ENCODE measurements at places on chromosomes 7 and 10.

DNA sequence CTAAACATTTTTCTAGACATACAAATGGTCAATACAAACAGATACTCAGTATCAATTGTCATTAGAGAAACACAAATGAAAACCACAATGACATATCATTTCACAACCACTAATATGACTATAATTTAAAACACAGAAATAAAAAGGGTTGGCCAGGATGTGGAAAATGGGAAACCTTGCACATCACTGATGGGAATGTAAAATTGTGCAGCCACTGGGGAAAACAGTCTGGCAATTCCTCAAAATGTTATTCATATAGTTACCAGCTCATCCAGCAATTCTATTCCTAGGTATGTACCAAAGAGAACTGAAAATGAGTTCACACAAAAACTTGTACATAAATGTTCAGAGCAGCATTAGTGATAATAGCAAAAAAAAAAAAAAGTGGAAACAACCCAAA lies 106.1 kb upstream of the LRRTM3 start:
- no peak for DNase-seq

GRCh38 chr10:44937196-44938005 lies 22.2 kb upstream of the RASSF4 start:
- DNase-seq = no peak

DNA sequence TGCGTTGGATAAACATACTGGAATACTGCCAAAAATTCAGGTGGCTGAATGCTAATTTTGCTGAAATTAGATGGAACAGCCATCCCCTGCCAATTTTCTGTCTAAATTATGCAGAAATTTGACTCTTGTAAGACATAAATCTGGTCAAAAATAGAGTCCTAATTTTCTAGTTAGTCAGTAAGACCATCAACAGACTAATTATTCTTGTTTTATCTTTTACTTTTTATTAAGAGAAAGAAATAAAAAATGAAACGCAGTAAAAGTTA lies 110.3 kb upstream of the GATA3 start:
- DNase-seq = no peak

DNA sequence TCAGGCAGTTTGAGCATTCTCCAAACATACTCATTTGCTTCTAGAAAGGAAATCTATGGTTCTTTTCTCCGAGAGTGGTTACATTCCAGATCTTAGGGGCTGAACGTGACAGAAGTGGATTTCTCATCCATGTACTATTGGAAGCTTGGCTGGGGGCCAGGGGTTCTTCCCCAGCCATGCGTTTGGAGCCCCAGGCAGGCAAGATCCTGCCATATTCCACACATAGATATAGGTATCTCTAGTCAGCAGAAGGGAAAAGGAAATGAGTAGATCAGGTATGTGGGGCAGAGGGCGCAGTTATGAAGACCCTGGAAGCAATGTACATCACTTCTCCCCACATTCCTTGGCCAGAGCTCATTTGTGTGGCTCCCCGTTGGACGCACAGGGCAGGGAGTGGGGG lies 299.8 kb downstream of the CCDC3 start:
- DNase-seq = no peak

DNA sequence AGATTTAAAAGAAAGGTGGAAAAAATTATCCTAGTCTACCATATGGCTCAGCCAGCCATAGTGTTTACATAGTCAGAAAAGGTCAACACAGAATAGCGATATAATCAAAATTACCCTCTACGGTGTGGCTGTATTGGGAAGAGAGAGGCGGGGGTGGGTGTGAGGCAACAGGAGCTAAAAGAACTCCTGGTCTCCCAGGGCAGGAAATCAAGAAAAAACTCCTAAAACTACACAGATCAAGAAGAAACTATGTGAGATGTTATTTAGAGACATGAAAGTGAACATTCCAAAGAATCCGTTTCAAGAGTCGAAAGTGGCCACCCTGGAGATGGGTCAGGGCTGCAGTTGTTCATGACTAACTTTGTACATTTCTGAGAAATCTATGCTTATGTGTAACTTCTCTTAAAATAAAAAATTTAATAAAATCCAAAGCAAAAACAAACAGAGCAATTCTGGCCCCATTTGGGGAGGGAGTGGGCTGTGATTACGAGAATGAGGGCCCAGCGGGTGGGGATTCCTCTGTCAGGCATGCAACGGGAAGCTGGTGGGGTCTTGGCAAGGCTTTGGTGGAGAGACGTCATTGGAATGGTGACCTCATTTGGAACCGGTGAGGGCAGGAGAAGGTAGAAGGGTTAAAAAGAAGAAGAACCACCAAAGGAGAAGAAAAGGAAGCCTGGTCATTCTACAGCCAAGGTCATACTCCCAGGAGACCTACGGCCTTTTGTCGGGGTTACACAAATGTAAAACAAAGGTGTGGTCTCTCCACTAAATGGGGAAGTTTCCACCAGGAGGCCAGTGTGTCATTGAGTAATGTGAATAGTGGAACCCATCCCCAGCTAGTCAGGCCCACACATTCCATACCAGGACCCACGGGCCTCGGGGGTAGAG lies 71.2 kb upstream of the DUSP5 start:
- DNase-seq = no peak

- DNase-seq = no peak
These were observed 373.7 kb downstream of the PHTF2 start for GRCh38 chr7:78172267-78172757.

- DNase-seq = no peak
These were observed 61.6 kb downstream of the CCDC71L start for GRCh38 chr7:106599343-106599698.

GRCh38 chr7:86645225-86645608 lies 1.5 kb downstream of the GRM3 start:
- DNase-seq = no peak

DNA sequence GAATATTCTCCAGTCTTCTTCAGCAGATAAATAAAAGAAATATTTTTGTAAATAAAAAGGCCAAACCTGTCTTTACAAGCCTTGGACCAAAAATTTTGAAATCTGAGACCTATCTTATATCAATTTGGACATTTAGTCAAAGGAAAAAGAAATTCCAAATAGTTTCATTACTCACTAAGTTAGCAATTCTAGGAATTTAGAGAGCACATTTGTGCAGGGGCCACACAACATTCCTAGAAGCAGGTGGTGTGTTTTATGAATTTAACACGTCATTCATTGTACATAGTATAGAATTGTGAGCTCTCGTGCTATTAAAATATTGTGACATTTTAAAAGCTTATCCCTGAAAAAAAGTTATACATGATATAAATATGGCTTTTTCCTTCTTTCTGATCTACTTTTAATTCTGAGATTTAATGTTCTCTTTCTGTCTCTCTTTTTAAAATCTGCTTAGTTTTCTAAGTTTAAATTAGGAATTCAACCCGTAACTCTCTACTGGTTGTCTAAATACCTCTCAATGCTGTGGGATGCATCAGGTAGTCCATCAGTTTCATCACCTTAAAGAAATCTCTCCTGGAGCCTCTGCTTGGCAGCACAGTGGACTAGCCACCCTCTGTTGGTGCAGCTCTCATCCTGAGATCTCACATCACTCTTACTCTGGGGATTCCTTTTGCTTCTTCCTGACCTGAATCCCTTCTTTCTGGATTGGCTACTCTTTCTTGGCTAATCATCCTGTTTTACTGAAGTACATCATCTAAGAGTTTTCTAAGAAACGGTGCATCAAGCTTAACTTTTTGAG lies 124.5 kb downstream of the SEMA3E start:
- DNase-seq = no peak

DNA sequence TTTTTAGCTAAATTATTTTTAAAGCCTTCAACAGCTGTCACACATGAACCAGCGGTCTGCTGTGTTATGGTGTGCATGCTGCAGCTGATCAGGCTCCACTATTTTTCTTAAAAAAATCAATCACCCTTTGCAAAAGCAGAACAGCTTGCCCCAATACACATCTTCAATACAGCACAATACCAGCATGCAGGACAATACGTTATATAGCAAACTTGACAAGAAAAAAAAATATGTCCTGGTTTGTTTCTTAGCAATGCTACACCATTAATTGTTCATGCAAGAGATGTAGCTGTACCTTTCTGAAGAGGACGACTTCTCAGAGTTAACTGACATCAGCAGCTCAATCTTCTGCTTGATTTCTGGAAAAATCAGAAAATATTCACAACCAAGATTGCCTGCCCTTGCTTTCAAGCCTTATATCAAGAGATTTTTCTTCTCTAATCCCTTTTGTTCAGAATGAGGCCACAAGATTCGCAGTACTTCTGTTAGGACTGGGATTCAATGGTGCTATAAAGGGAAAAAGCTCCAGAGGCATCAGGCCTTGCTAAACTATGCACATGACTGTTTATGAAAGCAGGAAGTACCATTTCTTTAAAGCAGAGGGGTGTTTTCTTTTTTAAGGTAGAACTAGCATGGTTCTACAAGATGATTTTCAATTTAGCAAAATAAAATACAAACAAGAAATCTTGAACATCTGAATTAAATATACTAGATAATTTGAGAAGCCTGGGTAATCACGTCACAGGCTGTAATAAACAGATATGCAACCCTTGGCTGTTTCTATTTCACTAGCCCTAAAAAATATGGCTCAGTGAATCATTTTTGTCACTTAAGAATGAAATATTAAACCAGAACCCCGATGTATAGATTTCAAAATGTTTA lies 120.0 kb downstream of the SRPK2 start:
- DNase-seq = peak; percentile 45

- DNase-seq = no peak
These were observed 21.0 kb upstream of the FRAT2 start for GRCh38 chr10:97355571-97355975.

- no peak for DNase-seq
These were observed 27.7 kb upstream of the DNAAF5 start for GRCh38 chr7:698515-699475.

DNA sequence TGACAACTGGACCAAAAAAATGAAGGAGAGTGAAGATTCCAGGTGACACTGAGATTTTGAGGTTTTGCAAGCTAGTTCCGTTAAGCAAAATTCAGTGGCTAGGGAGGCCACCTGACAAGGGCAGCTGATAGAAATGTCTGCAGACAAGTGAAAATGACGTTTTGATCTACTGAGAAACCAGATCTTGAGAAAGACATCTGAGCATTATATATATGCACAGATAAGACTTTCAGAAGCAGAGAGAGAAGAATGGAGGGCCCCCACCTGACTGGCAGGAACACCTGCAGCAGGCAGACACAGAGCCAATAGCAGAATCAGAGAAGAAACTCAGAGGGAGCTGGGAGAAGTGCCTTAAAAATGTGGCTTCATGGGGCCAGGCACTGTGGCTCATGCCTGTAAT lies 76.1 kb upstream of the LRGUK start:
- no peak for DNase-seq

GRCh38 chr10:56912043-56912442 lies 551.0 kb upstream of the ZWINT start:
- no peak for DNase-seq

GRCh38 chr10:43393606-43394360 lies 15.2 kb downstream of the HNRNPF start:
- no peak for DNase-seq

DNA sequence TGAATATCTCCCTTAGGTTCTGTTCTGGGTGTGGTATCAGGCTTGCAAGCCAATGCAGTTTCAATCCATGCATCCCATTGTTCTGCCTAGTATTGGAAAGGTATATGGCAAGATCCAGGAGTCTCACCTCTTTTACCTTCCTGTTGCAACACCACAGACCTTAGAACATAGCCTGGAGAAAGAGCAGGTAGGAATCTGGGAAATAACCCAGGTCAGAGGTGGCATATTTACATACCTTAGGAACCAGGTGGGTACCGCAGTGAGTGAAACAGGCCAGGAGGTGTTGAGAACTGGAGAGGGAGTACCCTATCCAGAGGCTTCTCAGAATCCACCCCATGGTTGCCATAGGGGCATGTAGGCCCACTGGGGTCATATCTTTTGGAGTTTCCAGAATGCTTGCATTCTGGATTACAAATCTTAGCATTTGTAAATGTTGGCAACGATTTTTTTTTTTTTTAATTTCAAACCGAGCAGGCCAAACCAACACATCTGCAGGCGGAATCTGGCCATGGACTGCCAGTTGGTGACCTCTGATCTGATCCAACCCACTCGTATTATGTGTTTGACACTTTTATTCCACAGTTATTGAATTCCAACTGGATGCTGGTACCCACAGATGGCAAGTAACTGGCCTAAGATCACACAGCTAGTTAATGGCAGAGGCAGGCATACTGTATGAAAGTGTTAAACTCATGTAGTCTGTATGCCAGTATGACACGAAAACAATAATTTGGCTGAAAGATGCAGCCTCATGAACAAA lies 180.3 kb upstream of the TCF7L2 start:
- no peak for DNase-seq

DNA sequence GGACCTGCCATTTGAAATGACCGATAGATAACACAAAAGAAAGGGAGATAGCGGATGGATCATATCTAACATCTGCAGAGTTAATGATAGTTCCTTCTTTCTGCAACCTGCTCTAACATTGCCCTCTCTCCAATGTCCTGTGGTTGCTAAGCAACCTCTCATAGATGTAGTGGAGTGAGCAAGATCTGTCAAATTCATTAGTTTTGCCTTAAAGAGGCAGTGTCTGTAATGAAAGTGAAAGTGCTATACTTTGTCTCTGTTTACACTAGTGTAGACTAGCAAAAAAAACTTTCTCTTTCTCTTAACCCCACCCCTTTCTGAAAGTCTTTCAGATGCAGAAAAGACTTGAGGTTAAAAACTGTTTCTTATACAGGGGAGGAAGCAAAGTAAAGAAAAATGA lies 1196.9 kb downstream of the SORCS3 start:
- DNase-seq = peak; percentile 20

- no peak for DNase-seq
These were observed 229.1 kb downstream of the ELFN1 start for GRCh38 chr7:1899196-1899595.

GRCh38 chr10:5070648-5071410 lies 23.4 kb upstream of the AKR1C3 start:
- no peak for DNase-seq

GRCh38 chr10:21530641-21531040 lies 3.4 kb upstream of the MLLT10 start:
- no peak for DNase-seq

GRCh38 chr7:148696787-148697186 lies 1.9 kb upstream of the CUL1 start:
- no peak for DNase-seq

GRCh38 chr10:132246296-132246695 lies 59.5 kb downstream of the DPYSL4 start:
- no peak for DNase-seq

- peak; percentile 20 for DNase-seq
These were observed 3.4 kb downstream of the DOCK4 start for GRCh38 chr7:112202816-112203215.

DNA sequence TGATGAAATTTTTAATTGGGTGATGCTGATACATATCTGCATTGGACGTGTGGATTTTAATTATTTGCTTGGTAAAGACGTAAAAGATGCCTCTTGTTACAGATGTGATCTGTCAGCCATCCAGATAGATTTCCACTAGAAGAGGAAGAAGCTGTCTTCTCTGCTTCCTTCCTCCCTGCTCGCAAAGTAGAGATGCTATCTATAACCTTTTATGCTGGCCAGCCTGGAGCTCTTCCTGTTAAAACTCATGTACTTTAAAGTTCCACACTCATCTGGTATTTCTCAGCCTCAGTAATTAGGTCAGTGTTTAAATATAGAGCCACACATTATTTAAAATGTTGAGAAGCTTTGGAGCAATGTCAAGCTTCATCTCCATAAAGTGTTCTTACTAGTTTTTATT lies 51.2 kb upstream of the TMEM229A start:
- no peak for DNase-seq

- no peak for DNase-seq
These were observed 584.0 kb downstream of the PTPRN2 start for GRCh38 chr7:158003441-158004122.

GRCh38 chr7:87926581-87927461 lies 7.2 kb upstream of the ADAM22 start:
- no peak for DNase-seq

Data from CD4-positive, alpha-beta T cell treated with Interleukin-2 at 100 ng/mL for 4 hours (primary cell).